ENCODE measurements at places on chromosomes 7 and 10.
A peak's percentile ranks its signal among the peaks of the same experiment; 100 is the strongest.

GRCh38 chr10:84429926-84430520 lies 101.6 kb downstream of the CCSER2 start:
- DNase-seq = no peak

DNA sequence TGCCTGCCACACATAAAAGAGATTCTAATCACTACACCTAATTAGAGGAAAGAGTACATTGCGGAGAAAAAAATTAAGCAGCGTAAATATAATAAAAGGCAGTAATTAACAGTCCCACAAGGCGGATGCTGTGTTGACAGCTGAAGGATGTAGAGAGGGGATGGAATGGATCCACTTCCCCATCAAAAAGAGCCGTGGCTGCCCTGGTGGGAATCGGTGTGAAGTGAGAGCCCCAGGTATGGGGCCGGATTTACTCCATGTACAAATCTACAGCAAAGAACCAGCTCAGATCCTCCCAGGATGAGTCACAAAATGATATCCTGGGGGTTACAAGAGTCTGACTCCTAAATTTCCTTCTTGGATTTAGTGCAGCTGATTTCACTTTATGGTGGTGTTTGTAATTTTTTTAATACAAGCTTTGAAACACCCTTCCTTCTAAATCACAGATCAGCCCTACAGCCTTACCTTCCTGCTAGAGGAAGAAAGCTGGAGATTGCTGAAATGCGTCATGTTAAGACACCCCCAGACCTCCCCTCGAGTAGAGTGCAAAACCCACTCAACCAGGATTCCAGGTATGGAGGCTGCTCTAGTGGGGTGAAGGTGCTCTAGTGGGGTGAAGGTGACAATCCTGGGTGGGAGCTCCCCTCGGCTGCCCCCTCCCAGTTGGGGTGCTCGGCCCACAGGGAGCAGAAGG lies 398.4 kb downstream of the PLXNA4 start:
- no peak for DNase-seq

DNA sequence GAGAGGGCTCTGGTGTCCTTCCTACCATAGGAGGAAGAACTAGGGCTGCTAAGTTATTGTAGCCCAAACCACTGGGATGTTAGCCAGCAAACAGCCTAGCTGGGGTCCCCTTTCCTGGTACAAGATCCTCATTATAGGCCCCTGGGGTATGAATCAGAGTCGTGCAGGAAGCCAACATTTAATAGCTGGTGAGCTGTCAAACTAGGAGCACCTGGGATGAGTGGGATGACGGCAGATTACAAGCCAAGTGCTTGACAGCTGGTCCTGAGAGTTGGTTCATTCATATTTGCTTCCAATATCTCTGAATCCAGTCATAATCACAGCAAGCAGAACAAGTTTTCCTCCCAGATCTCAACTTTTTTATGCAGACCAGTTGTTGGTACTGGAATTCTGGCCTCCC lies 25.1 kb upstream of the DNAJB12 start:
- no peak for DNase-seq

DNA sequence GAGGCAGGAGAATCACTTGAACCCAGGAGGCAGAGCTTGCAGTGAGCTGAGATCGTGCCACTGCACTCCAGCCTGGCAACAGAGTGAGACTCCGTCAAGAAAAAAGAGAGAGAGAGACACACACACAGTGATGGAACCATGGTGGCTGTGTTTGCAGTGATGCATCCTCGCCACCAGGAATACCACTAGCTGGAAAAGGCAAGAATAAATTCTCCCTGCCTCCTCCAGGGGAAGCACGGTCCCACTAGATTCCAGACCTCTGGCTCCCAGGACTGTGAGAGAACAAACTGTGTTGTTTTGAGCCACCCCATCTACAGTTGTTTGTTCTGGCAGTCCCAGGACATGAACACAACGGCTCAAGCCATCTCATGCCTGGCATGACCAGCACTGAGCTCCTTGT lies 320.3 kb upstream of the FOXK1 start:
- DNase-seq = no peak

GRCh38 chr7:22665923-22666322 lies 61.1 kb upstream of the IL6 start:
- DNase-seq = no peak

DNA sequence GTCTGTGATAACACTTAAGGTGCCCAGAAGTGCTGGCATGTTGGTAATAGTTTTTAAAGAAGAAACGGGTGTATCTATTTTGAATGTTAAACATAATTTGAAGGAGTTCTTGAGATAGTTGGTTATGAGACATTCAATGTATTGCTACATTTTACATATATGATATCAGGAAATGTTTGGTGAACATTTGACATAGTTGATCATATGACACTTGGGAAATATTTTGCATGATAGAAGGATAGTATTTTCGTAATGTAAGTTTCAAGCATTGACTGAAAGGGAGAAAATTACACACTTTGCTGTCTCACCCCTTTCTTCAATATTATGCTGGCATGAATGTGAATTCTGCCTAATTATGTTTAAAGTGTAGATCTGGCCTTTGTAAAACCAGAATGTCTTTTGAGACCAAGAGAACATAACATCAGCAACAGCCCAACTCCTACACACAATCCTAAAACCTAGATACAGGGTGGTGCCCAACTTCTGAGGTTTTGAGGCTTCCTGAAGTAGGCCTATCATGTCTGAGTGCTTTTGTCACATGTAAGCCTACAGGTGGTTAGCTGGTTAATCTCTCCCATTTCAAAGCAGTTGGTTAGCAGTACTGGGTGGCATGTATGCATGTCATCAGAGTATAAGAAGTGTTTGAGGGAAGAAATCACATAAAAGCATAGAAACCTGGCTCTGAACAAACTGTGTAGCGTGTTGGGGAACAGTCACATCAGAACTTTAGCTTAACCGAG lies 2.1 kb downstream of the ADD3 start:
- DNase-seq = no peak

- no peak for DNase-seq
Observed at GRCh38 chr7:85669225-85669624, 482.4 kb upstream of the SEMA3D start.

- DNase-seq = no peak
Observed at GRCh38 chr7:130397051-130397757, 16.9 kb downstream of the CPA1 start.

- no peak for DNase-seq
Observed at GRCh38 chr7:102097601-102098161, 189.0 kb upstream of the SH2B2 start.

DNA sequence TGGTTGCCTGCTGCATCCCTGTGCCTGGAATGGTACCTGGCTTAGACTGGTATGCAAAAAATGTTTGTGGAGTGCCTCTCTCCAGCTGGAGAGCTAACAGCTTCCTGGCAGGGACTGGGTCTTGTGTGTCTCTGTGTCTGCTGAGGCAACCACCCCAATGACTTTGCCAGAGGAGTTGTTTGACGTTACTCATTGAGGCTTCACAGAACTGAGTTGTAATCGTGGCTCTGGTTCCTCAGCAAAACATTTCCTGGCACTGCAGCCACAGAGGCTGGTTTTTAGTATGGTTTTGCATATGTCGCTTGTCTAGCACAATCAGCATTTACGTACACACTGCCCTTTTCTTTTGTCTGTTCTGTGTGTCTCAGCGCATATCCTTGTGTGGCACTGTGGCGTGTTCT lies 7.5 kb downstream of the ZNF282 start:
- no peak for DNase-seq

DNA sequence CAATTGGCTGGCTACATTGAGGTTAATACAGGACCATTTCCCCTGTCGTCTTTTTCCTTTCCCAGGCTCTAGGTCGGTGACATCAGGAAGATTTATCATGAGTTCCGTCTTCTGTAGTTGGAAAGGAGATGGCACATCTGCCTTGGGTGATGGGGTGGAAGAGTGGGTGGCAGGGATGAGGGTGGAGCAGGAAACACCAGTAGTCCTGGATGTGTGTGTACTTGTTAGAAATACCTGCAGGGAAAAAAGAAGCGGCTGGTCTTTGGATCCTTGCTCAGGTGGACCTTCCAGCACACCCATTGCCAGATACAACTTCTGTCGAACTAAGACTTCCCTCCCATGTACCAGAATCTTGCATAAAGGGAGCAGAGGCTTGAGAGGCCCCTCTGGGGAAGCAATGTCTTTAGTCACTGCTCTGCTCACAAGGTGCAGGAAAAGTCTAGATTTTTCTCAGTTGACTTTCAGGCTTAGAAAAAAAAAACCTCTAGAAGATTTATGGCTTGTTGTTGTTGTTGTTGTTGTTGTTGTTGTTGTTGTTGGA lies 516.8 kb upstream of the GALNT17 start:
- no peak for DNase-seq

DNA sequence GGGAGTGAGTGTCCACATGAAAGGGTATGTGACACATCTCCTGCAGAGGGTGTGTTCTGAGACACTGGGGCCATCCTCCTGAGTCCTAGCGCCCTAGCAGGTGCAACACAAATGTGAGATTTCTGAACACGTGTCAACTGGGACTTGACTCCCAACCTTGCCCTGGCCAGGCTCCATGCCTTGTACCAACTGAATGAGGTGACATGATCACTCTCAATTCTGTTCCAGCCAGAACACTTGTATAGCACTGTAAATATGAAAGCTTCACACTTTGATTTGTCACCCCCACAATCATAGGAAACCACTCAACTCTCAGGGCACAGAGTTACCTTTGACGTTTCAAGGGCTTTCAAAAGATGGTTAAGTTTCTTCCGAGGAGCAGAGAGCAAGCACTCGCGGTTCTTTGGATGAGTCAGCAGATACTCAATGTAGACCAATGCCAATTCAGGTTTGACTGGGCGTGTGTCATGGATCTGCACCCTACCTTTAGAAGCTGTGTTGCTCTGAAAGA lies 48.6 kb downstream of the NCAPG2 start:
- DNase-seq = no peak

DNA sequence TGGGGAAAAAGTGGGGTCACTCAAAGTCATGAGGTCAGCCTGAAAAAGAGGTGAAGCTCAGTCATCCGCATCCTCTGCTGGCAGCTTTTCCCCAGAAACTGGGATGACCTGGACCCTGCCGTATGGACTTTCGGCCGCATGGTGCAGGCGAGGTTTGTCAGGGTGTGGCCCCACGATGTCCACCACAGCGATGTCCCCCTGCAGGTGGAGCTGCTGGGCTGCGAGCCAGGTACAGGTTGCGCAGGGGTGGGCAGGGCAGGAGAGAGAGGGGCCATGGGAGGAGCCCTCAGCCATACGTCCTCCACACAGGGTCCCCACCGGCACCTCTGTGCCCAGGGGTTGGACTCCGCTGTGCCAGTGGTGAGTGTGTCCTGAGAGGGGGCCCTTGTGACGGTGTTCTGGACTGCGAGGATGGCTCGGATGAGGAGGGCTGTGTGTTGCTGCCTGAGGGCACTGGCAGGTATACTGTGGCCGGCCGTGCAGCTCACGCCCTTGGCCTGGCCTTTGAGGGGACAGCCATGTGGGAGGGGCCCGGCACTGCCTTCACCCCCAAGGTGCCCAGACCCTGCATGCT lies 23.0 kb upstream of the ZNF467 start:
- no peak for DNase-seq

GRCh38 chr10:48535416-48536155 lies 69.3 kb downstream of the ARHGAP22 start:
- no peak for DNase-seq

DNA sequence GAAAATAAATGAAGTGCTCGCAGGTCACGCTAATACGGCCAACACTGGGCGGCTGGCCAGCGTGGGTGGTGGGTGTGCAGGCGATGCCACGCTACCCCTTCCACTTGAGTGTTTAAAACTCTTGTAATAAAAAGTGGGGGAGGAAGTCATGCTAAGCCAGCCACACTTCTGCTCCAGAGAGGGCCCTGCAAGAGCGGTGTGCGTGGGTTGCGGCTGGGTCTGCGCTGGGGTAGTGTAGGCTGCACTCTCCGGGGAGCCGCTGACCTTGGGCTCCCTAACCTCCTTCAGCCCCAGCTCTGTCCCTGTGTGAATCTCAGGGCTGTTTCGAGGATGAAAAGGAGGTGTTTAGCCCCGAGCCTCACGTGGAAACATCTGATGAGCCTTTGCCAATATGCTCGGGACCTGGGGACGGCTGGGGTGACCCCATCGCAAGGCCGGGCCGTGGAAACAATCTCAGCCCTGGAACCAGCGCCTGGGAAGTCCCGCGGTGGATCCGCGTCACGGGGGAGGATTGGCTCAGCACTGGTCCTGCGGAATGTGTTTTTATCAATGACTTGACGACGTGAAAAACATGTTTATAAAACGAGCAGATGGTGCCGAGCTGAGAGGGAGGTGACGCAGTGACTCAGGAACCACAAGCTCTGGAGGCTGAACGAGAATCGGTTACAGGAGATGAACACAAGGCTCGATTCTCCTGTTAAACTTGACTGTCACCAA lies 278.5 kb downstream of the DNAJB6 start:
- DNase-seq = no peak

DNA sequence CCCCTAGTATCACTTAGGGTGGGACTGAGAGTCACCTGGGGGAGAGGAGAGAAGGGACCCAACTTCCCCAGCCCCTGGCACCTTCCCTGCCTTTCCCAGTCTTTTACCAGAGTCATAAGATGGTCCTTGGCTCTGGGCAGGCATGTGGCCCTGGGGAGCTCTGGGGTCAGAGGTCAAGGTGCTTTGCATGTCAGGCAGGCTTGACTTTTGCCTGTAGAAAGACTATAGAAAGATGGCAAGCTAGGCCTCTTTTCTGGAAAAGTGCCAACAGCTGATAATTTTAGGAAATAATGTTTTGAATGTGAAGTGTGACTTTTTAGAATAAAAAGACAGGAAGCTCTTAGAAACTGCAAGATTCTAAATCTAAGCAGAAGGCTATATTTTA lies 67.5 kb downstream of the MKI67 start:
- DNase-seq = no peak

- DNase-seq = no peak
Observed at GRCh38 chr7:14376711-14377110, 387.2 kb upstream of the ETV1 start.

- DNase-seq = peak; percentile 69
Observed at GRCh38 chr10:124152139-124153022, 59.0 kb upstream of the CHST15 start.

DNA sequence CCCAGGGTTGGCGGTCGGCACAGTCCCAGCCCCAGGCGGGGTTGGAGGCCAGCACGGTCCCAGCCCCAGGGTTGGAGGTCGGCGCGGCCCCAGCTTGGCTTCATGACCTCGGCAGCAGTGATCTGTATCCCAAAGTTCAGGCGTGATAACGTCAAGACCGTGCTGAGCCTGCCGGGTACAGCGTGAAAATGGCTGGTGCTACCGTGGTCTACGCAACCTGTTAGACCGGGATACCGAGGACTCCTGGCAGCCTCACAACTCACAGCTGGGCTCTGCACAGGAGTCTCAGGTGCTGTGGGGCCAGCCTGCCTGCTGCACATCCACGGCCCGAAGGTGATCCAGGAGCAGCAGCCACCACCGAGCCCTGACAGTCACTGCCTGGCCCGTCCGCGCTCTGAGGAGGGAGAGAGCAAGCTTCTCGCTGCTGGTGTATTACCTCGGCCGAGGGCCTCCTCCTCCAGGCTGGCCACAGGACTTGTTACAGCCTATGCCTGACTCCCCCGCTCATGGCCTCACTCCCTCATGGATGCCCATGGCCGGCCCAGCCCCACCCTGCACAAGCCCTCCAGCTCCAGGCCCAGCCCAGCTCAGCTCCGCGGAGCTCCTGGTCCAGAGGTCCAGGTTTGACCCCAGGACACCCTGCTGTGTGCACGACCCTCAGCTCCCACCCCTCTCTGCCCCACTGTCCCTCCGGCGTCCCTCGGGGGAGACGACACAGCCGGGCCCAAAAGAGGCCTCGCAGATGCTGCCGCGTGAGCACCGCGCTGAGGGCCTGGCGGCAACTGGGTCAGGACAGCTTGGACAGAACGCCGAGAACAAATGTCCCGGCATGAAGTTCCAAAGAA lies 156.0 kb downstream of the ELFN1 start:
- DNase-seq = no peak
